Fibroblast of lung (primary cell): ENCODE measurements at places on chromosomes 1 and 21. TPM values are rescaled to one million over a fixed set of nuclear protein-coding genes. Genes with fewer than 3 reads are reported as not detected.

The EXO1 gene
- 1.3 and 3.0 TPM in 2 replicates for total RNA-seq

The PTGFR gene
- total RNA-seq: 25.7 and 32.7 TPM in 2 replicates

The IER5 gene
- 31.1 and 42.8 TPM in 2 replicates for total RNA-seq

The KCNE2 gene
- 0.17 TPM in 1 of 2 replicates, not detected in the other for total RNA-seq

The S100A7 gene
- total RNA-seq: not detected in 2 replicates

The OR2AK2 gene
- not detected in 2 replicates for total RNA-seq

The TTC22 gene
- total RNA-seq: not detected in 2 replicates

The PRAMEF8 gene
- not detected in 2 replicates for total RNA-seq
